ENCODE measurements at places on chromosomes 11 and 22.

DNA sequence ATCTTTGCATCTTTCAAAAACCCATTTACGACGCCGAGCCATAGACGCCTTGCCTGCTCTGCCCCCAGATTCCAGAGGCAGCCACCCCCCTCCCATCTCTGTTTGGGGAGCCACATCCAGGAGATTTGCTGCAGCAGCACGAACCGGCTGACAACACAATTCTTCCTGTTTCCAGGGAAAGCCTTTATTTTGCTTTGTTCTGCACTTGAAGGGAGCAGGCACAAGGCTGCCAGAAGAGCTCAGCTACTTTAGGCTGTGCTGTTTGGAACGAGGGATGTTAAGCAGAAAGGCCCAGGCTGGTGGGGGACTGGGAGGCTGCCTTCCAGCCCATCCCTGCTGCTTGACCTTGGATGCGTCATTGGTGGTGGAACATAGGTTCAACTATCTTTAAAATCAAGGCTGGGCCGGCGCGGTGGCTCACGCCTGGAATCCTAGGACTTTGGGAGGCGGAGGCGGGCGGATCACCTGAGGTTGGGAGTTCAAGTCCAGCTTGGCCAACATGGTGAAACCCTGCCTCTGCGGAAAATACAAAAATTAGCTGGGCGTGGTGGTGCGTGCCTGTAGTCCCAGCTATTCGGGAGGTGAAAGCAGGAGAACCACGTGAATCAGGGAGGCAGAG is 243.9 kb downstream of the MIAT start:
- no peak for DNase-seq

- no peak for DNase-seq
These were observed 91.5 kb upstream of the SESN3 start for GRCh38 chr11:95322539-95322938.

DNA sequence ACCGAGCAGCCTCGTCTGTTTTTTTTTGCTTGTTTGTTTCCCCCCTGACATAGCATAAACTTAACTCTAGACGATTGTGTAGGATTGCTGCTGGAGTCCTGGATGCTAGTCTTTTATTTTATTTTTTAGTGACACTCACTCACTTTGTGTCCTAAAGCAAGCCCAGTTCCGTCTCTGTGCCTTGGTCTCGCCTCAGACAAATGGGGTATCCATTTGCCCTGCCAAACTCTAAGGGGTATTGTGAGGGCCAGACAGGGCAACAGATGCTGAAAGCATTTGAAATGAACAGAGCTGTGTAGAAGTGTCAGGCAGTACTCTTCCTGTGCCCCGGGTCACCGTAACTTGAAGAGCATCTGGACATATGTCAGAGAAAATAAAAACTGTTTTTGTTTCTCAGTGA is 34.8 kb upstream of the DKK3 start:
- no peak for DNase-seq

- DNase-seq: no peak
These were observed 301.5 kb upstream of the ANO3 start for GRCh38 chr11:26030399-26030798.

GRCh38 chr11:26412955-26413354 is 81.0 kb downstream of the ANO3 start:
- no peak for DNase-seq

DNA sequence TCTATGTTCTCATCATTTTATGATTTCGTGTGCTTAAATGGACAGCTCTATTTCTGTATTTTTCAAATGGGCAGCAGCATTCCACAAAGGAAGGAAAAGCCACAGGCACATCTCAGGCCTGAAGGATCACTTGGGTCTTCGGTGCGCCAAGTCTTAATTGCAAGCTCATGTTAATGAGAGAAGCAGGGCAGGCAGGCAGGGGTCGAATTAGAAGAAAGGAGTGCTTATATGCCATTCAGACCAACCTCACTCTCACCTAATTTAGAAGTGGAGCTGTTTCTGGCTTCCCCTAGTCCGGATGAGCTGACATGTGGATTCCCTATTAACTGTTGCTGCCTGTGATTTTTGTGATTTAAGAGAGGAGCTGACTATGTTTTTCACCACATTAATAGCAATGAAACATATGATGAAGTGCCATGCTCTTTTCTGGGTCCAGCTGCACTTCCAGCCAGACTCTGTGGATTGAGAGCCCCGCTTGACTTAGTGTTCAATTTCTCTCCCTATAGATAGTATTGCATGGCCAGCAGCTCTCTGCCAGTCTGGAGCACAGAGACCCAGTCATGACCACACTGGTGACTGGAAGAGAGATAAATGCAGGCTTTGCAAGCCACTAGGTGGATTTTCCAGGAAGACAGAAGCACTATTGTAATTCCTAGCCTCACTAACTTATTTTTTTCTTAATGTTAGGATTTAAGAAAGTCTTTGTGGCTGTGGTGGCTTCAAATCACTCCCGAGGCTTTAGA is 373.9 kb upstream of the FAT3 start:
- DNase-seq: peak; percentile 74

DNA sequence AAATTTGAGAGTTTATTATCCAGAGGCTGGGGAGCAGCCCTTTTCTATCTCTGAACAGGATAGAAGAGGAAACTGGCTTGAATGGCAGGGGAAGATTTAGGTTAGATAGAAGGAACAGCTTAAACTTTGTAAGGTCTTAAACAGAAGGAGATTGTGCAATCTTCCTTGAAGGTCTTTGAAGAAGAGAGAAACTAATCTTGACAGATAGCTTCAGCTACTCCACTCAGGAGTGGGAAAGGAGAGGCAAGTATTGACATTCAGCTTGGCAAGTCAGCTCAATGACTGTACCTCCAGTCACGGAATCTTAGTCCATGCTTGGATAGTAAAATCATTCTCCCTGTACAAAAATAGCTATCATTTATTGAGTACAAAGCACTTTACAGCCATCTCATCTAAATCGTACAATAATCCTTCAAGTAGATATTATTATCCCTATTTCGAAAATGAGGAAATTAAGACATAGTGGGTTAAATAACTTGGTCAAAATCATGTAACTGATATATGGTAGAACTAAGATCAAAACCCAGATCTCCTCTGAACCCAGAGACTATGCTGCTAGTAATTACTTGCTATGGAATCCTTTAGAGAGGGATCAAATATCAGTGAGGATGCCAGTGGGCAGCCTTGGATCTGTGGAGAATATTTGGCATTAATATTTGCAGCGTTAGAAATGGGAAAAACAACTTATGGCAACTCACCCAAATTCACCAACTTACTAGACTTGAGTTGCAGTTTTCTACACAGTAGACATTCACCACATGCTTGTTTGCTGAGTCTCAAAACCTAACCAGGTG is 14.6 kb downstream of the C11orf97 start:
- no peak for DNase-seq

GRCh38 chr11:86698639-86699038 is 26.2 kb upstream of the ME3 start:
- DNase-seq: no peak

DNA sequence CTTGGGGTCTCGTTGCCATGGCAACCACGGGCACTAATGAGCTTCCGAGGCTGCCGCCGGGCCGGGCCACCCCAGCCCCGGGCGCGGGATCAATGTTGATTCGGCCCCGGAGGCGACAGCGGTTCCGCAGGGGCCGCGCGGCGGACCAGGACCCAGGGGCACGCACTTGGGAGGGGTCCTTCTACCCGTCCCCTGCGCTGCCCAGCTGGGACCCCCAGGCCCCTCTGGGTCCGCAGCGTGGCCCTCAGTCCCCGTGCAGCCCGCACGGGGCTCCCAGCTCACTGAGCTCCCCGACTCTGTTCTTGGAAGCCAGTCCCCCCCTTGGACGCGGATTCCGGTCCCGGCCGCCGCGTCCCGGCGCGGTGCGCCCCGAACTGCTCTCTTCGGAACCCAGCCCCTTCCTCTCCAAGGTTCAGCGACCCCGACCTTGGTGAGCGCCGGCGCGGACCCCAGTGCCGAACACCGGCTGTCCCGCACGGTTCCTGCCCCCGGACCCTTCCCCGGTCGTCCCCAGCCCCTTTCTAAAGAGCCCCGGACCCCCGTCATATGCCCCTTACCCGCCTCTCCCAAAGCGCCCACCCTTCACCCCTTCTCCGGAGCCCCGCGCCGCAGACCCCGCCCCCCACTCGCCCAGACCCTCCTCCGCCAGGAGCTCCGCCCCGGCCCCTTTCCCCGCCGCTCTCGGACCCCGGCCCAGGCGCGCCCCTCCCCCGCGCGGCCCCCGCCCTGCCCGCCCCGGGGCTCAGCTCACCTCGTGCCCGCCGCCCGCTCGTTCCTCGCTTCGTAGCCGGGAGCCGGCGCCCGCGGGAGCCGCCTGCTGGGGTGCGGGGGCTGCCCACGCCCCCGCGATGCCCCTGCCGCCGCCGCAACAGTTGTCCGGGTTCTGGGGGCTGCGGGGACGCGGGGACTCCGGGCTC is 18.3 kb upstream of the SHISAL1 start:
- DNase-seq: no peak

DNA sequence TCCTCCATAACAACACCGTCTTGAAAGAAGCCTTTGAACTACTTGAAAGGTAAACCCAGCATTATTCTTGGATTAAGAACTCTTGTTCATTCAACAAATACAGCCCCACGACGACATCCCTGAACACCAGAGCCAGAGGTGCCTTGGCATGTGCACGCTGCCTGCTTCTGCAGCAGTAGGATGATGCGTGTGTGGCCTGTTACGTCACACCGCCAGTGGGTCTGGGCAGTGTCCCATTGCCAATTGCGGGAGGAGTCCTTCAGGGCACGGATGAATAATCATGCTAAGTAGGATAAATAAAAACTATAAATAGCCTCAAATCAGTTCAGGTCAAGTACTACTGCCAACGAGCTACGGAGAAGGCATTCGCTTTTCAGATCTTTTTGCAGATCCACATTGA is 380.5 kb downstream of the SHANK2 start:
- no peak for DNase-seq

GRCh38 chr22:36520423-36520822 is 8.5 kb downstream of the EIF3D start:
- DNase-seq: no peak

- DNase-seq: peak; percentile 85
These were observed 2.2 kb upstream of the CD151 start for GRCh38 chr11:830295-831117.

GRCh38 chr22:18078329-18079041 is 695 bp downstream of the PEX26 start:
- peak; percentile 47 for DNase-seq

- no peak for DNase-seq
These were observed 754.6 kb downstream of the BRD1 start for GRCh38 chr22:49072996-49073645.

DNA sequence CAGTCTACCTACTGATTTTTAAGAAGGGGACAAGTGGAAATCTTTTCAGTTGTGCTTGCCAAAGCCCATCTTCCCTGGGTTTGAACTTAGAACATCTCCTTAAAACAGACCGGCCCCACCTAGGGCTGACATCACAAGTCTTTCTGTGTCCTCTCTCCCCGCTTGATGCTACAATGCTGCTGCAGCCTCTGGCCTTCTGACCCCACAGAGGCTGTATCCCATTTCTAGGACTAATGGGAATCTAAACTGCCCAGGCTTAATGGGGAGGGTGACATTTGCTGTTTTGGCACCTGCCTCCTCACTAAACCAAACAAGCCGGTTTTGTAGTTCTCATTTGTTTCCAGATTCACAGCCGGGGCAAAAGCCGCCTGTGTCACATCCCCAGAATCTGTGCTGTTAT is 121.3 kb upstream of the CADM1 start:
- no peak for DNase-seq

DNA sequence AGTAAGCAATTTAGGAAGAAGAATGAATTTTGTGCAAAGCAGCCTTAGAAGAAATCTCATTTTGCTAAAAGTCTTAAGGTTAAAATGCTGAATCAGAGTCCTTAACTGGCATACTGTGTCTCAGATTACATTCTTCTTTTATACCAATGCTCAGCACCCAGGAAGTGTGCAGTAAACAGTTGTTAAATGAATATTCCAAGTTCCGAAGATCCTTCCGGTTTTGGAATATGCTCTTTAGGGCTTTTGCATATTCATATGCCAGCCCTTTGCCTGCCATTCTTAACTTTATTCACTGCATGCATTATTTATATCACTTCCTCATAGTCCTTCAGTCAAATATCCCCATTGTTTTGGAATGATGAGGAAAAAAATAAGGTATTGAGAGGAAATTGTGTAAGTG is 242.0 kb downstream of the DDX10 start:
- DNase-seq: no peak

DNA sequence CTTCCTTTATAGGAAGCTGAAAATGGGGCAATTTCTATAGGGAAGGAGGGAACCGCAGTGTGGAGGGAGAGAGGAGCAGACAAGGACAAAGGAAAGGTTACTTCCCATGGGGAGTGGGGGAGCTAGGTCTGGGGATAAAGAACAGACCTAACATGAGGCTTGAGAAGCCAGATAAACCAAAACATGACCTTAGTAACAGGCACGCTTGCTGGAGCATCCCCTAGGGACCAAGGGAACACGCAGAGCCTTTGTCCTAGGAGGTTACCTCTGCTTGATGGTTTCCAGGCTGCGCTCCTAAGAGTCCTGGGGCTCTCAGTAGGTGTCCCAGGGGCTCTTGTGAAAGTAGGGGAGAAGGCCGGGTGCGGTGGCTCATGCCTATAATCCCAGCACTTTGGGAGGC is 271.4 kb upstream of the NCAM1 start:
- DNase-seq: no peak

GRCh38 chr11:83371489-83371888 is 85.3 kb upstream of the CCDC90B start:
- no peak for DNase-seq

DNA sequence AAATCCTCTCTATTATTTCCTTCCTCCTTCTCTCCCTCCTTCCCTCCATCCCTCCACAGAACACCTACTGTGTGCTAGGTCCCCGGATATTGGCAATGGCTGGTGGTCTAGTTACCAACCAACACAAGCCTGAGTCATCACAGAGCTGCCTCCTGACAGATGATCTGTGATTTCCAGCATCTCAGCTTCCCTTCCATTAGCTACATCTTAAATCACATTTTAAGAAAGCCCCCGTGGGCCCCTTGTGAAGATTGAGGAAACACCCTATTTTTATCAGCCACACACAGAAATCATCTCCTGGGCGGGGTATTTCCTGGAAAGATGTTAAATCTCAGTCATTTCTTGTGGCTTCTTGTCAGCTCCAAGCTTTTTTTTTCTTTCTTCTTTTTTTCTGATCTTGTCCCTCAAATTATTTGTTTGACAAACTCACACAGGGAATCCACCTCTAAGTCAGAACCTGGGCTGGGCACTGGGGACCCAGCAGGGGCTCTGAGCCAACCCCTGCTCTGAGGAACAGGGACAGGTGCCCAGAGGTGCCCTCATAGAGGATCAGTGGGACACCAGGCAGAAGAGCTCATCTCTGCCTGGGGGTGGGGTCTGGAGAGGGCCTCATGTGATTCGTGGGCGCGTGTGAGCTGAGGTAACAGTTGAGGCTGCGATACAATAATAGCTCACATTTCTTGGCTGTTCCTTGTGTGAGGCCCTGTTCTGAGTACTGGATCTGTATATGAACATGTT is 42.4 kb downstream of the CACNA1I start:
- no peak for DNase-seq

- DNase-seq: no peak
These were observed 13.0 kb downstream of the GALNT18 start for GRCh38 chr11:11608783-11609232.
